ENCODE measurements at places on chromosomes 11 and 22.

DNA sequence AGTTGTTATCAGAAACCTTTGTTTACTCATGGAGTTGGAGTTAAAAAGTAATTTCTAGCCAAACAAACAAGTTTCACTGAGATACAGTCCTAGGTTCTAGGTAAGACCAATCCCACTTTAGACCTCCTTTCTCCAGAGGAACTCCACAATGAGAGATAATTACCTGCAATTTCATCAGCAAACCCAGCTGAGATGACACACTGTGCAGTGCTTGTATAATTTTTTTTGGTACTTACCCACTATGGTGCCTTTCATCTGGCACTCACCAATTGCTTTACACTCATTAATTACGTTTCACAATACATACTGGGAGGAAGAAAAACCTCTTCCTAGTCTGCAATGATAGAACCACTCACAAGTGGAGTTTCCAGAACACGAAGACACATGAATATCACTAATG lies 1.8 kb upstream of the MUC15 start:
- DNase-seq, result no peak

GRCh38 chr11:46391578-46392420 lies at the start of gene CHRM4:
TSS of gene CHRM4 (minus strand) at chr11:46391776. CDS start at chr11:46386557, 5,219 bp downstream.
- no peak for DNase-seq

GRCh38 chr11:106691807-106692365 lies 326.4 kb downstream of the GUCY1A2 start:
- DNase-seq, result no peak

- DNase-seq, result no peak
Measured at GRCh38 chr11:117396970-117397369, 69.3 kb downstream of the CEP164 start.

DNA sequence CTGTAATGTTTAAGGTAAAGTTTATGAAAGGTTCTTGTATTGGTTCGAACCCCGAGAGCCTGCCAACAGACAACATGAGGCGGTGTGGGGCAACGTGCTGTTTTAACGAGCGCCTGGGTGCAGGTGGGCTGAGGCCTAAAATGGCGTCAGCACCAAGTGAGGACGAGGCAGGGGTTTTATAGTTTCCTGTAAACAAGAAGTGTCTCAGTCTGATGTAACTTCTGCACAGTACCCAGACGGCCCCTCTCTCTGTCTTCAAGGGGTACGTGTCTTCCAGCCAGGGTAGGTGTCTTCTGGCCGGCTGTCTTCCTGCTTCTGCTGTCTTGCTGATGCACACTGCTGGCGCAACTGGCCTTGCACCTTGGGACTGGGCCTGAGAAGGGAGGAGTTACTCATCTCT lies 2.7 kb downstream of the PPFIBP2 start:
- DNase-seq, result no peak

DNA sequence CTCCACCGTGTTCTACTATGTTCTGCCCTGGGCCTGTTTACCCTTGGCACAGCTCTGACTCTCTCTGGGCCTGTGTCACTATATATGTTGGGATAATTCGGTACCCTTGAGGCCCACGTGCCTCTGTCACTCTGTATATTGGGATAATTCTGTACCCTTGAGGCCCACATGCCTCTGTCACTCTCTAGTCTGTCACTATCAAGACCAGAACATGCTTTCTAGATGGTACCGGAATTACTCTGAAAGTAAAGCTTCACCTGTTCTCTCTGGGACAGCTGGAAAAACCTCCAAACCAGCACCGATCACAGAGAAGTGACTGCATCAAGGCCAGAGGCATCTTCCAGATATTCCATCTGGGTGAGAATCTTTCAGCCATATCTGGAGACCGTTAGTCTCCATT lies 9.3 kb upstream of the FCHSD2 start:
- DNase-seq, result no peak

GRCh38 chr22:22710719-22711531 lies 66.5 kb downstream of the GGTLC2 start:
- peak; percentile 70 for DNase-seq

DNA sequence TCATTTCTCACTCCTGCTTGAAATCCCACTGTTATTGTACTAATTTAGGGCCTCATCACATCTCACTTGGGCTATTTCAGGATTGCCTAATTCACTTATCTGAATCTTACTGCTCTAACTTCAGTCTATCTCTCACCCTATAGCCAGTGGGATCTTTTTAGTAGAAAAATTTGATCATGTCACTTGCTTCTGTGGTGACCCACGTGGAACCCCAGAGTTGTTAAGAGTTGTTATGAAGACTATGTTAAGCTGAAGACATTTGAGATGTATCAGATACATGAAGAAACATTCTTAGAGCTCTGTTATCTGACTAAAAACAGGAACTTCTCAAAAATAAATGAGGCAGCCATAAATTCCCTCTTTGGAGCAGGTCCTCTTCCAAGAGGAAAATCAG lies 1375.6 kb upstream of the TENM4 start:
- DNase-seq, result no peak

DNA sequence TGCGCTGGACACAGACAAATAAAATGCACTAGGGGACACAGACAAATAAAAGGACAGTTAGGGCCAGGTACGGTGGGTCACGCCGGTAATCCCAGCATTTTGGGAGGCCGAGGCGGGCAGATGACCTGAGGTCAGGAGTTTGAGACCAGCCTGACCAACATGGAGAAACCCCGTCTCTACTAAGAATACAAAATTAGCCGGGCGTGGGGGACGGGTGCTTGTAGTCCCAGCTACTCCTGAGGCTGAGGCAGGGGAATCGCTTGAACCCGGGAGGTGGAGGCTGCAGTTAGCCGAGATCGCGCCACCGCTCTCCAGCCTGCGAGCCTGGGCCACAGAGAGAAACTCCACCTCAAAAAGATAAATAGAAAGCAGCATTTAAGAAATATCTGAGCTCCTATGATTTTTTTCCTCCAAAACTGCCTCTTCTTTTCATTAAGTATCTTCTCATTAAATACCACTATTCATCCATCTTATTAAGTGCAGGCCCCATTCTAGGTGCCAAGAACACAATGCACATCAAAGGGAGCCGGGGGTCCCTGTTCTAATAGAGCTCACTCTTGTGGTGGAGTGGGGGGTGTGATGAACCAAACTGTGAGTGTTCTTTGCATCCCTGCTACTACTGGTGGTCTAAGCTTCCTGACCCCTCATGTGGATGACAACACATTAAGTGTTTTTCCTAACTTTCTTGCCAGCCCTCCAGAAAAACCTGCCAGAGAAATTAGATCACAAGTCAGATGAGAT lies 766 bp upstream of the ZNHIT2 start:
- no peak for DNase-seq

GRCh38 chr22:43743131-43743530 lies 69.0 kb downstream of the EFCAB6 start:
- DNase-seq, result no peak
